ENCODE measurements at places on chromosomes 6 and 20. TPM values are rescaled to one million over a fixed set of nuclear protein-coding genes. Genes with fewer than 3 reads are reported as not detected.

The PTK6 gene
- total RNA-seq = not detected

The TAGAP gene
- total RNA-seq = not detected

The RAET1G gene
- not detected for total RNA-seq

The HSPA12B gene
- 0.28 TPM for total RNA-seq

The GRM1 gene
- total RNA-seq = under 0.01 TPM

The RAB5IF gene
- 52.1 TPM for total RNA-seq

The CAGE1 gene
- under 0.01 TPM for total RNA-seq

The FAM184A gene
- total RNA-seq = 0.85 TPM

The VGLL2 gene
- total RNA-seq = not detected

The COL12A1 gene
- total RNA-seq = 163 TPM

The RAD21L1 gene
- not detected for total RNA-seq

The PABPC1L gene
- total RNA-seq = 8.6 TPM

The FERMT1 gene
- total RNA-seq = 6.3 TPM

The TAAR2 gene
- not detected for total RNA-seq

The GABRR1 gene
- not detected for total RNA-seq

Measured in regular cardiac myocyte (primary cell).